ENCODE measurements at places on chromosomes 5 and 9.

GRCh38 chr5:89827359-89827758, 582.2 kb downstream of the CETN3 start:
- DNase-seq, result no peak

DNA sequence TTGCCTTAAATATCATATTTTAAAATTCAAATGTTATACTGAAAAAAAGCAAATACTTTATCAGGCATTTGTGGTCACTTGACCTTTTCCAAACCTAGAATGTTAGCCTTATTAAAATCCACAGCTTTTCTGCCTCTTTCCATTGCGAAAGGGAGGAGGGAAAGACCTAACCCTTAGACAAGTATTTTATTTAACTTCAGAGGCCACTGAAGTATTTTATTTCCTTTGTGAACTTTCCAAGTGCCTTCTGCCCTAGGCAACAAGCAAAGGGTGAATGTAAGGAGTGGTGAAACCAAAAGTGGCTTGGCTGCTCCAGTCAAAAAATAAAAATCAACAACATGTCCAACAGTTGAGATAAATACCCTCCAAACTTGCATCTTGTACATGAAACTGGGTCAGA, 376.1 kb downstream of the EFNA5 start:
- DNase-seq, result no peak

DNA sequence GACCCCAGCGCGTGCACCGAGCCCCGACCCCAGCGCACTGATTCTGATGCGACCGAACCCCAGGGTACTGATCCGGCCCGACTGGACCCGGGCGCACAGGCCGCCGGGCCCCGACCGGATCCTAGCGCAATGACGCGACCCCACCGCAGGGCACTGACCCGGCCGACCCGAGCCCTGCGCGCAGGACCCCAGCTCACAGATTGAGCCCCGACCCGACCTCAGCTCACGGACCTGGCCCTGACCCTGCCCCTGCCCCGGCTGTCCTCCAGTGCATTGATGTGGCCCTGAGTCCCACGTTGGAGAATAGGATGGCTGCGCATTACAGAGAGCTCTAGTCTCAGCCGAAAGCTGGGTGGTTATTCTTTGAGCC, 438 bp downstream of the TRIP13 start:
- DNase-seq, result no peak

DNA sequence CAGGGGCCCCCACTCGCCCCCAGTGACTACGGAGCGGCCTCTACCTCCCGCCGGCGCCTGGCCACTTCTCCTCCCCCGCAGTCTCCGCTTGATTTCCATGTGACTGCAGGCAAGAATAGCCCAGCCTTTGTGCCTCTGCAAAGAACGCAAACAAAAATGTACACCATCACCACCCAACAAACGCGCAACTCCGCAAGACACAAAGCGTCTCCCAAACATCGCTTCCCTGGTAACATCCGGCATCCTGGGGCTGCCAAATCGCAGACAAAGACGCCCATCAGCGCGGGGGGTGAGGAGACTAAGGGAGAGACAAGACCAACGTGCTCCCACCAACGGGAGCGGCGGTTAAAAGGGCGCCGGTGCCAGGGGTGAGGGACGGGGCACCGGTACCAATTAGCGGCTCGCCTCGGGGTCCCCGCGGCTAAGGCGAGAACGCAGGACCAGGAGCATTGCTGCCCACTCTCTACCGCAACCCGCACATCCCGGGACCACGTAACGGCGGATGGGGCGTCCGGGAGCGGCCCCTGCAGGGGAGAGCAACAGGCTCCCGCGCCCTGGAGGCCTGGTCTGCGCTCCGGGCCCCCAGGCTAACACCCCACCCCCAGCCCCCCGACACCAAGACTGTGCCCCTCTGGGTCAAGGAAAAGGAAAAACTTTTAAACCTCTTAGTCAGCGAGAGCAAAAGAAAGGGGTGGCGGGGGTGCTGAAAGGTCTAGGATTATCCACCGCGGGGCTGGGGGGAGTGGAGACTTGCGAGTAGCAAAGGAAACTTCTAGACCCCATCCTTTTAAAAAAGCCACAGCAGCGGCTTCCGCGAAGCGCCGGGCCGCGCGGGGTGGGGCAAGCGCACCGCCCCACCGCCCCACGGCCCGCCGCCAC, 885 bp downstream of the MPDZ start:
- DNase-seq, result no peak

DNA sequence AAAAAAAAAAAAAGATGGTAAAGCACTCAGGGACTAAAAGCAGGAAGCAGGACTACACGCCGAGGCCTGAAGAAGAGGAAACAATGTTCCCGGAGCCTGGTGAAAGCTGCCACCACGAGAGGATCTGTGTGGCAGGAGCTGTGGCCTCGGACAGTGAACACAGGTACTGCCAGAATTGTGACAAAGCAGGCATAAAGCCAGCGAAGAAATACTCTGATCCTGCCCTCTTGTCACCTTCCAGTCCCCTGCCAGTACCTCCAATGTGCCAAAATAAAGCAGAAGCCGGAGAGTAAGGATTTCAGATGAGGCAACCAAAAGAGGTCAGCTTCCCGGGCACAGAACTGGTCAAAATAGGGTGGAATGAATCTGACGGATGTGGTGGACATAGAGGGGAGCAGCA, 211.5 kb upstream of the TARS1 start:
- no peak for DNase-seq

DNA sequence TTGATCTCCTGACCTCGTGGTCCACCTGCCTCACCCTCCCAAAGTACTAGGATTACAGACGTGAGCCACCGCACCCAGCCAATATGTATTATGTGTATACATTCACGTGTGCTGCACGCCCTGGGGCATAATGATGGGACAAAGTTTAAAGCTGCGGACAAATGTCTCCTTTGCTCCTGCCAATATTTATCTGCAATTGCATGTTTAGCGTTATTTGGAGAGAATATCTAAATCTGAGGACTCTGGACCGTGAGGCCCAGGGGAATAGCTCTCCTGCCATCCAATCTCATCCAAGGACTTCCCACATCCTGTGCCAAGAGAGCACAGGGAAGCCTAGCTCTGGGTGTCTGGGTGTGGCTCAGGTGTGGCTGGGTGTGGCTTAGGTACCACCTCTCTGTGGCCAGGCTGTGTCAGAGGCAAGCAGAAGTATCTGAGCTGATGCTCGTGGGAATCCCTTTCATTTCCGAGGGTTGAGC, 6.9 kb upstream of the BOD1 start:
- no peak for DNase-seq

- DNase-seq, result no peak
These were observed 35.9 kb upstream of the LECT2 start for GRCh38 chr5:135990528-135991255.

All from activated gamma-delta T cell treated with Interleukin-2 at 50 U/mL for 16 hours (primary cell).